Coronary artery (tissue), 2 donors: ENCODE measurements at places on chromosomes 1 and 21.

- no peak for DNase-seq
Observed at GRCh38 chr1:94684690-94685250, 135.4 kb upstream of the SLC44A3 start.

DNA sequence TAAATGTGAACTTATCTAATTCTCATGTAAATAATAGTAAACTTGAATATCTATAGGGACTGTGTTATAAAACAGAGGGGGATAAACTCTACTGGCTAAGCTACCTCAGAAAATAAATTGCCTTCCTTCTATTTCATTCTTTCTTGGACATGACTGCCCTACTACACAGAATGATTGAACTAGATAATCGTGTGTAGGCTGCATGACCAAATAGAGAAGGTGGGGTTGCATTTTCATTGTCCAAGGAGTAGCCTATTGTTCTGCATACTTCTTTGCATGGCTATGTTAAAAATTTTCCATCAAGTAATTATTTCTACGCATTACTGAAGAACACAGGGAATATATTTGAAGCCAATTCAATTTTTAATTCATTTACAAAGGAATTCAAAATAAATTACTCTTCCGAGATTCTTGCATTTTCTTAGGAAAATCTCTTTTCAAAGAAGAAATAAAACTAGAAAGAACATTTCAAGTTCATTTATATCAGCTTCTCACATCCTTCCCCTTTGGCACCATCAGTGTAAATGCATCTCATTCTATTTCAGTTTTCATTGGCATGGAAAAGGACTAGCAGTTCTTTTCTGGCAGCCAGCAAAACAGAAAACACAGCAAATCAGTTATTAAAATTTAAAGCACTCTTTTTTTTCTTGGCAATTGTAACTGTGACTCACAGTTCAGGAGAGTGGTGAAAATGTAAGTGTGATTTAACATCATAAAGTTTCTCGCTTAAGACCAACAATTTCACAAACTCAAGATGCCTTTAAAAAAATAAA, 714.7 kb downstream of the NCAM2 start:
- no peak for DNase-seq

DNA sequence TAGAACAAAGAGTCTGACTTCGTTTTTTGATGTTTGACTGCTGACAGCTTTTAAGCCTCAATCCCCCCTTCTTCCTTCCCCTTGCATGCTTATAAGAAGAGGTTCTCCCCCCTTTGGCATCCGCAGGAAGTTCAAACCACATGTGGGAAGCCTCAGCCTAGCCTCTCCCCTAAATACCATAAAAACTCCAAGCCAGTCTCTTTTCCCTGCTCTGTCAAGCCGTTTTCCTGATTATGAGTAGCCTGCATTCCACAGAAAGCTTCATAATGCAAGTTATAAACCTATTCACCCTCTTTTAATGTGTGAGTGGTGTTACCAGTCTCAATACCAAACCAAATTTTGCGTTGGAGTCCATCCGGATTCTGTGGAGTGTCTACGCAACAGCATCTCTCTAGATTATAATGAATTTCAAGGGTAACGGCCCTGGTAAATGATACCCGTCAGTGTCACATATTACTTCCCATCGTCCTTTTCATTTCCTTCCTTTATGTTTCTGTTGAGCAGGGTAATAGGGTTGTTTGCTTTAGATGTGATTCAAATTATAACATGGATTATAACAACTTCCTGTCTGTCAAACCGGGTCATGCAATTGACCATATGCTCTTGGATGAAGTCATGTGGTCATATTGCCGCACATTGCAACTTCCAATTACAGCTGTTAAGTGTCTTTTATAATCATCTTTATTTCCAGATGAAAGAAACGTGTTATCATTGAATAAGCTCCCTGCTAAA, 717.5 kb downstream of the RWDD3 start:
- DNase-seq = no peak

GRCh38 chr1:37755951-37756560, 8.9 kb downstream of the EPHA10 start:
- no peak for DNase-seq

GRCh38 chr1:245585252-245585959, 430.6 kb downstream of the KIF26B start:
- DNase-seq = no peak
